ENCODE measurements at places on chromosomes 1 and 21. TPM values are rescaled to one million over a fixed set of nuclear protein-coding genes. Genes with fewer than 3 reads are reported as not detected.

Gene CD84
- total RNA-seq = not detected

Gene OXCT2
- 1.7 TPM for total RNA-seq

Gene MANEAL
- 1.6 TPM for total RNA-seq

Gene C1orf87
- total RNA-seq = not detected

Gene HRNR
- under 0.01 TPM for total RNA-seq

Gene NBPF4
- total RNA-seq = 0.14 TPM

Gene CLCA1
- total RNA-seq = not detected

Gene TAF5L
- 22.6 TPM for total RNA-seq

Gene FCRL5
- total RNA-seq = not detected

Gene FAM229A
- 0.34 TPM for total RNA-seq

Gene GBP4
- 0.36 TPM for total RNA-seq

Gene PRAMEF8
- total RNA-seq = not detected

Gene MX2
- total RNA-seq = 0.34 TPM

Gene RPL11
- total RNA-seq = 1,078 TPM

Gene COL9A2
- 0.71 TPM for total RNA-seq

Gene ABCA4
- under 0.01 TPM for total RNA-seq

Gene HTR1D
- 0.07 TPM for total RNA-seq

Gene PLEKHA6
- total RNA-seq = 2.2 TPM

Gene PALMD
- total RNA-seq = 1.7 TPM

Gene F13B
- total RNA-seq = not detected

Gene PDZK1IP1
- total RNA-seq = 0.68 TPM

Gene TLR5
- total RNA-seq = 7.9 TPM

Gene PTPN22
- total RNA-seq = 0.57 TPM

Gene SAMD11
- total RNA-seq = under 0.01 TPM

Gene UBE2Q1
- total RNA-seq = 45.6 TPM

Gene HCN3
- total RNA-seq = 1.1 TPM

Gene CHAF1B
- total RNA-seq = 1.5 TPM

Gene ST6GALNAC5
- total RNA-seq = 10.3 TPM

Gene G0S2
- 98.9 TPM for total RNA-seq

Gene ZNF436
- total RNA-seq = 62.0 TPM

Gene RGS4
- total RNA-seq = 0.07 TPM

Gene IGSF8
- total RNA-seq = 37.9 TPM

All from nasal cavity respiratory epithelium epithelial cell of viscerocranial mucosa (primary cell).